ENCODE measurements at places on chromosomes 2 and 18.

DNA sequence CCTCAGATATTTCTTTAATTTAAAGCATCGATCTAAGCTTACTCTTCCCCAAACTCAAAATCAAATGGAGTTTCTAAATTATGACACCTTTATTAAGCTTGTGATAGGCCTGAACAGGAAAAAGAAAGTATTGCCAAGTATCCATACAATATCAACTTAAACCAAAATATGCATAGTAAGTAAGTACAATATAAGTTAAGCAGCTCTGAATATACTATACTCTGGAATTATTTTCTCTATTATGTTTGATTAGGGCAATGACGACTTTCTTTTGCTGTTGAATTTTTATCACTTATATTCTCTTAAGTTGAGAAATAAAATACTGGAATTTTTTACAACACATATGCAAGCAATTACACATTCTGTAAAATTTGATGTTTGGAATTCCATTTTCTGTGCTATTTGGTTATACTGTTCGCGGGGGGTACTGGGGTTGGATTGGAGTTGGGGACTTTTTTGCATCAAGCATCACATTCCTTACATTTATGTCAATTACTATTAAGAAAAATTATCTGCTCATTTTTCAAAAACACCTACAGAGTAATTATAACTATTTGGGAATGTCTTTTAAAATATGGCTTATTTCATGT is 2.2 kb downstream of the COL5A2 start:
- no peak for DNase-seq

DNA sequence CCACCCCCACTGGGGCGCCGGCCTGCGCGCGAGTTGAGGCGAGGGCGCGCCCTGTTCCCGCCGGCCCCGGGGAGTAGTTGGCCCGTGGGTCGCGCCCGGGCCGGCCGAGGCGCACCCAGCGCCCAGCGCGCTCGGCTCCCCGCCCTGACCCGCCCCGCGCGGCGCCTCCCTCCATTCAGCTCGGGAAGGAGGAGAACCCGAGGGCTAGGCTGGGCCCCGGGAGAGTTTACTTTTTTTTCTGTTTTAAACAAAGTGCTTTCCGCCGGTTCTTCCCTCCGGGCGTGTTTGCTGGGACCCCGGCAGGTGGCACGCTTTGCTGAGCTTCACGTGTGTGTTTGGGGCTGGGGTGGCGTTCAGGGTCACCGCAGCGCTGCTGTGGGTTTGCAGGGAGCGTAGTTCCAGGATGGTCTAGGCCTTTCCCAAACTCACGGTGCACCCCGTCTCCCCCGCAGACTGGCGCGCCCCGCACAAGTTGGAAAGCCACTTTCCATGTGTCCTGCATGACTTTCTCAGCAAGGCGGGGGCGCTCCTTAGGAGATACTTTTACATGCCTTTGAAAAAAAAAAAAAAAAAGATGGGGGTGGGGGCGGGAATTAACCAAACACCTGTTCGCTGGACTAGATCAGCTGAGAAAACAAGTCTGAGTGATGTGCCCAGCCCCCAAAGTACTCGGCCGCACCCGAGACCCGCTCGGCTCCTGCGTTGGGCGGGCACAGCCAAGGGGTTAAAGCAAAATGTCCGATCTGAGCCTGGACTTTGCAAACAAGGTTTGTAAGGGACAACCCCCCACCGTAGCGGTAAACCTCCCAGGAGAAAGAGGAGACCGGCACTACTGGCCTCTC is 825 bp downstream of the ITGA6 start:
- DNase-seq = peak; percentile 64

DNA sequence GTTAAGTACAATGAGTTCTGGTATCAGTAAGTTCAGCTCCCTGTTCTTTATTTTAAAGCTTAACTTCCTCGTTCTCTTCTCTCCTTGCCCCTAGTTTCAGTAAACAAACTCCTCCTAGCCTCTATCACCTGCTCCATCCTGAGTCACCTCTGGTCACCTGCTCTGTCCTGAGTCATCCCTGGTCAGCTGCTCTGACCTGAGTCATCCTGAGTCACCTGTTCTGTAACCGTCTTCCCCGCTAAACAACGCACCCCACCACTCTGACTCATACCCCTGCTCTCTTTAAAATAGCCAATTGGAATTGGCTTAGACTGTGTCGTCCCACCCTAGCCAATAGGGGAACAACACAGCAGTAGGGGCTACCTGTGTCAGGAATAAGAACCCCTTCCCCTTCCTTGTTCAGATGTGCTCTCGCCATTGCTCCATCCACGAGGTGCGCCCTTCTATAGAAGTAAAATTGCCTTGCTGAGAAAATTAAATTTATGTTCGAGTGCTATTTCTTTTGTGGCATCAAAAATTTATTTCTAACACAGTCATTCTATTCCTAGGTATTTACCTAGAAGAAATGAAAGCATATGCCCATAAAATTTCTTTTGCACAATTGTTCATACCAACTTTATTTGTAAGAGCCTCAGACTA is 24.9 kb upstream of the RMND5A start:
- DNase-seq = no peak

DNA sequence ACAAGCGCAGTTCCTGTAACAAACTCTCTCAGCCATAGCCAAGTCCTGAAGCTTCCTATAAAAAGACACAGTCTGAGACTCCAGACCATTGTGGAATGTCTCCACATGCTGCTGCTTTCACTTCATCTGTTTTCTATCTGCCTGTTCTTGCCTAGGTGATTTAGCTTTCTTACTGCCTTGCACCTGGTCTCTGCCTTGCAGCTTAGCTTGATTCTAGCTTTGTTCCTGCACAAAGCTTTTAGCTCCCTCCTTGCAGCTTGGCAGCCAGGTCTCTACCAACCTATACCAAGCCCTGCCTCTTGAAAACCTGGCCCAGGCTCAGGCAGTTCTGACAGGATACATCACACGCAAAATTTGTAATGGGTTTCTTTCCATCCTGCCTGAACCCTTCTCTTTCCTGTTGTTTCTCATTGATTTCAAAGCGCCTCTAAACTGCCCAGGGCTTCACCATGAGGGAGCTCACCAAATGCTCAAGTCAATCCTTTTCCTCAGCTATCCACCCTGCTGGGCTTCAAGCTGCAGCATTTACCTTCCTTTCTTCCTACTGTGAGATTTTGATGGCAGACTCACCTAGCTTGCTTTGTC is 941.3 kb upstream of the NXPH2 start:
- DNase-seq = no peak

GRCh38 chr2:29323961-29324360 is 208.7 kb downstream of the CLIP4 start:
- DNase-seq = no peak

- peak; percentile 33 for DNase-seq
Measured at GRCh38 chr2:71545572-71546274, 92.4 kb downstream of the DYSF start.

DNA sequence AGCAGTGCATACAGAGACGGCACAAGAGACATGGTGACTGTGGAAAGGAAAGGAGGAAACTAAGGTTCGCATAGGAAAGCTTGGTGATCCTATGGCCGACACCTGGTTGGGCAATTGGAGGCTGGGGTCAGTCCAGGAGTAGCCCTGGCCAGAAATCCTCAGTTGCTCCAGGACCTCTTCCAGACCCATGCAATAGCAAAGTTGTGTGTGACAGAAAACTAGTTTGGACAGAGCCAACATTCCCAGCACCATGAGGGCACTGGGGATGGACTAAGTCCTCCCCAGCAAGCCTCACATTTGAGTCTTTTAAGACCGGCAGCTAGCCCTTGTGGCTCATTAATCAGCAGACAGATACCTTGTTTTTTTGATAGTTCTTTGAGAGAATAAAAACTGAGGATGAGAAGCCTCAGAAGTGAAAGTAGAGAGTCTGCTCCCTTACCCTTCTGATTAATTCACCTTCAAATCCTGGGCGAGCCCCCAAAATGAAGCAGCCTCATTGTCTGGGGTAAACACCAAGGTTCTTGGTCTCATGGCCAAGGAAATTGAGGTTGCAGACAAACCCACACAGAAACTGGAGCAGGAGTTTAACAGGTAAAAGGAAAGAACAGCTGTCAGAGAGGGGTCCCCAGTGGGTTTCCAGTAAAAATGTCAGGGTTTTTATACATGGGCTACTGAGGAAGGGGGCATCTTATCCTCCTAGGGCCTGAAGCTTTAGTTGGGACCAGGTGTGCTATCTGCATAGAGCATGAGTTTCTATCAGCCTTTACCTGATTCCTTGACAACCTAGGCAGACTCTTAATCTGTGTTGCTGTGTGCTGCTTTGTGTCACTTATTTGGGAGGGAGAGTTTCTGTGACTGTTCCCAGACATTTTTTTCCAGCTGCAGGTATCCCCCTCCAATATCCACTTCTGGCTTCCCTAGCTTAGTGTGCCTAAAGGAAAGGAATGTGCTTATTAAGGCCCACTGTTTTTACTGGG is 39.1 kb downstream of the STK17B start:
- no peak for DNase-seq

DNA sequence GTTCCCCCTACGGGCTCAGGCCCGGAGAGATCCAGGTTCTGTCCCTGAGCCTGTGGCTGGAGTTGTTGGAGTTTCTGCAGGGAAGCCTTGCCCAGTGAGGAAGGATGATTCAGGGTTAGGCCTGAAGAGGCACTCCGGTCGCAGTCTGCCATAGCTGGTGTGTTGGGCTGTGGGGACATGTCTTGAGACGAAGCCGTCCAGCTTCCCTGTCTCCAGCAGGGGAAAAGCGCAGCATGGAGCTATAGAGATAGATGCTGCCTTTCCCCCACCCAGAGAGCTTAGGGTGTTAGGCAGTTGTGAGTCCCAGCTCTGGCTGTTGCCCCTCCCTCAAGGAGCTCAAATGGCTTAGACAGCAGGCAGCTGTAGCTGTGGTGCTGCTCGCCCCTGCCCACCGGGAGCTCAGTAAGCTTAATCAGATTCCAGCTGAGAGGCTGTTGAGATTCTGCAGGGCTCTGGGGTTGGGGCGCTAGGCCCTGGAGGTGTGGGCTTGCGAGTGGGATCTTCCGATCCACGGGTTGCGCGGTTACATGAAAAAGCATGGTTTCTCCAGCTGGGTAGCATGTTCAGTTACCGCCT is 103.9 kb downstream of the PMAIP1 start:
- DNase-seq = no peak

DNA sequence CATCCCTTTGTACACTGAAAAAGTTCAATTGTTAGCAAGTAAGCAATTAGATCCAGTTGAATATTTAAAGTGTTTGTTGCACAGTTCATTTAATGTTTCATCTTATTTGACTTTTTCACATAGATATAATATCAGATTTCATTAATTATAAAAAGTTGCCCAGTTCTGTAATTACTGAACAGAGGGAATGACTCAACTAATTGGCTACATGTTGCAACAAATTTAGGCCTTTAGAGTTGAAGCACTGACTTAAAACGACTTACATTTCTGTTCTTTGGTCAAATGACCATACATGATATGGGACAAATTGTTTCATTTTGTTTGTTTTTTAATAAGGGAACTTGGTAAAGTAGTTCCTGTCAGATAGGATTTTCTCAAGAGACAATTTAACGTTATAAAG is 68.5 kb upstream of the FAM117B start:
- no peak for DNase-seq

- no peak for DNase-seq
Measured at GRCh38 chr2:47631792-47632398, 151.1 kb upstream of the MSH6 start.

DNA sequence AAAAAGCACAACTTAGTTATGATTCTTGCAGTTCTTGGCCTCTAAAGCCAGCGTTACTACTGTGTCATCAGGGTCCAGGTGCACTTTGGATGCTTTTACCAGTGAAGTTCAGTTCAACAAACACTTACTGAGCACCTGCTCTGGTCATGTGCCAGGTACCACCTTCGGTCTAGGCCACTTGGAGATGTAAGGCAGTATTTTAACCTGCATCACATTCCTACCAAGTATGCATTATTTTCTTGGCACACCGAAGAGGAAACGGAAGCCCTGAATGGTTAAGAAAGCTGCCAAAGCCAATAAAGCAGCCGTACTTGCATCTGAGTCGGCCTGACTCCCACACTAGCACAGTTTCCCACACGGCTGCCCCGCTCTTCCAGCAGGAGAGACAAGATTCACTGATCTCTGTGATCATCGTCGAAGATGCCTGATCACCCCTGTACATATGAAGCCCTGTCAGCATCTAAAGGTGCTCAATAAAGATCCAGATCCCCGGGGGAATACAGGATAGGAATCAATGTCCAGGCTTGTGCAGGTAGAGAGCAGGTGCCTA is 427.1 kb downstream of the EIPR1 start:
- no peak for DNase-seq

DNA sequence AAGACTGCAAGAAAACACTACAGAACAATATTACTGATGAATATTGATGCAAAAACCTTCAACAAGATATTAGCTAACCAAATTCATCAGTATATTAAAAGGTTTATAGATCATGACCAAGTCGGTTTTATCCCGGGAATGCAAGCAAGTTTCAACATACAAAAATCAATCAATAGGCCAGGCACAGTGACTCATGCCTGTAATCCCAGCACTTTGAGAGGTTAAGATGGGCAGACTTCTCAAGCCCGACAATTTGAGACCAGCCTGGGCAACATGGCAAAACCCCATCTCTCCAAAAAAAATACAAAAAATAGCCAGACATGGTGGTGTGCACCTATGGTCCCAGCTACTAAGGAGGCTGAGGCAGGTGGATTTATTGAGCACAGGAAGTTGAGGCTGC is 82.9 kb downstream of the FSIP2 start:
- no peak for DNase-seq

DNA sequence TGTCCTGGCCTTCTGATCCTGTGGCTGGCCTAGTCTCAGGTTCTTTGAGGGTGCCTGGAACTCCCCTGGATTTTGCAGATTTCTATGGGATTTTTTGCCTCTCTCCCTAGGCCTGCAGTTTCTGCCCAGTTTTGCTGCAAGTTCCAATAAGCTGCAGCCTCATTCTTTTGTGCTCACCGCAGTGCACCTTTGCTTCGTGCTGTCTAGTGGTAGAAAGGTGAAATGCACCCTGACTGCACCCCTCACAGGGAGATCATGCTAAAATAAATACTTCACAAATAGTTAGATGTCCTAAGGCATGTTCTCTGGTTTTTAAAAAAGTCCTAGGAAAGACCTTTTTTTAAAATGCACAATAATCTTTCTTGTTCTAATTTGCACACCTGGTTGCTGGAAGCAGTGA is 72.5 kb downstream of the GNAL start:
- no peak for DNase-seq

DNA sequence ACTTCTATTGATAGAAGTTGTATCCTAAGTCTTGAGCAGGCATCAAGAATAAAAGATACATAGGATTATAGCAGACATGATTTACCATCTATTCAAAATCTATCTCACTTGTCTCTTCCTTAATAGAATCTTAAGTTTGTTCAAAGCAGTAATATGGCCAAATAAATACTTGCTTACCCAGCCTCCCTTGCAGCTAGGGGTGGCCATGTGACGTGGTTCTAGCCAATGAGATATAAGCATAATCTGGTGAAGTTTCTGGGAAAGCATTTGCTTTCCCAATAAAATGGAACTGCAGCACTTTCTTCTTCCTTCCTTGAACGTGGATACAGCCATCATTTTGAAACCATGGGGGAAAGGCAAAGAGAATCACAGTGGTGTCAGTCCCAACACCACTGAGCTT is 33.7 kb upstream of the SLC1A4 start:
- no peak for DNase-seq

GRCh38 chr18:79402977-79403722 is 7.4 kb downstream of the NFATC1 start:
- no peak for DNase-seq

DNA sequence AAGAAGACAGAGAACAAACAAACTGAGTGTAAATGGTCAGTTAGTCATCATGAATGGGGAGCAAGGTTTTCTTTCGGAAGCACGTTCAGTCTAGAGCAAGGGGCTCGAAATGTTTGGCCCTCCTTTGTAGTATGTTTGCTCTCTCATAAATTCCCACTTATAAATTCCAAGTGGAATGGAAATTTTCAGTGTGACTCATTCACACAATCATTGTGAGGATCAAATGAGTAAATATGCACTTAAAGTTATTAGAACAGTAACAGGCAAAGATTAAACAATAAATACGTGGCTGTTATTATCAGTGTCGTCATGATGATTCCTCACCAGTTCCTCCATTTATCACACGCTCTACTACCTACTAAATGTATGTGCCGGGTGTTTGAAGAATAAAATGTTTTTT is 10.5 kb downstream of the CNGA3 start:
- DNase-seq = no peak

Measured in naive thymus-derived CD8-positive, alpha-beta T cell (primary cell).